ENCODE measurements at places on chromosomes 12 and 14.

- DNase-seq = no peak
Measured at GRCh38 chr12:93722835-93723567, 45.8 kb downstream of the CRADD start.

DNA sequence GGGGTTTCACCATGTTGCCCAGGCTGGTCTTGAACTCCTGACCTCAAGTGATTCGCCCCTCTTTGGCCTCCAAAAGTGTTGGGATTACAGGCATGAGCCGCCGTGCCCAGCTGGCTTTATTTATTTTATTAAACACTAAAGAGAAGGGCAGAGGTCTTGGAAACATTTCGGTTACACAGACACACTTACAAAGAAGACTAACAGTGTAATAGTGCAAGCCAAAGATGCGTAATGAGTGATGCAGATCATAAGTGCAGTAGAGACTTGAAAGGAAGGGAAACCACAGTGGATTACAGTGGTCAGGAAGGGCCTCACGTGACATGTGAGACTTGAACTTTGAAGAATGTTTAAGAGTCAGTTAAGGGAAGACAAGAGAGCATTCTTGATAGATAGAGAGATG, 33.9 kb upstream of the CDK17 start:
- peak; percentile 65 for DNase-seq

DNA sequence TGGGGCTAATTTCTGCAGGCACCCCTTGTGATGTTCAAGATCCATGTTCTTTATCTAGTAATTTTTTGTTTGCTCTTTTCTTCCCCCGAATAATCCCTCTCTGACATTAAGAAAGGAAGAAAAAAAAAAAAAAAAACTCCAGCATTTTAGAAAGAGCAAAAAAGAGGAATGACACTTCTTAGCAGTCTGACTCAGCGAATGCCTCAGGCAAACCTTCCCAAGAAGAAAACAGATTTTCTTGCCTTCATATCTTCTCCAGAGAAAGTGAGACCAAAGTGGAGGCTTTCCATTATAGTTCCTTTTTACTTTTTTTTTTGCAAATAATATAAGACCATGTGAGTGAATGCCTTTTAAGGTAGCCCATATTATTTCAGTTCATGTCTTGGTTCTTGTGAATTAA, 479.0 kb upstream of the SYT1 start:
- DNase-seq = no peak

DNA sequence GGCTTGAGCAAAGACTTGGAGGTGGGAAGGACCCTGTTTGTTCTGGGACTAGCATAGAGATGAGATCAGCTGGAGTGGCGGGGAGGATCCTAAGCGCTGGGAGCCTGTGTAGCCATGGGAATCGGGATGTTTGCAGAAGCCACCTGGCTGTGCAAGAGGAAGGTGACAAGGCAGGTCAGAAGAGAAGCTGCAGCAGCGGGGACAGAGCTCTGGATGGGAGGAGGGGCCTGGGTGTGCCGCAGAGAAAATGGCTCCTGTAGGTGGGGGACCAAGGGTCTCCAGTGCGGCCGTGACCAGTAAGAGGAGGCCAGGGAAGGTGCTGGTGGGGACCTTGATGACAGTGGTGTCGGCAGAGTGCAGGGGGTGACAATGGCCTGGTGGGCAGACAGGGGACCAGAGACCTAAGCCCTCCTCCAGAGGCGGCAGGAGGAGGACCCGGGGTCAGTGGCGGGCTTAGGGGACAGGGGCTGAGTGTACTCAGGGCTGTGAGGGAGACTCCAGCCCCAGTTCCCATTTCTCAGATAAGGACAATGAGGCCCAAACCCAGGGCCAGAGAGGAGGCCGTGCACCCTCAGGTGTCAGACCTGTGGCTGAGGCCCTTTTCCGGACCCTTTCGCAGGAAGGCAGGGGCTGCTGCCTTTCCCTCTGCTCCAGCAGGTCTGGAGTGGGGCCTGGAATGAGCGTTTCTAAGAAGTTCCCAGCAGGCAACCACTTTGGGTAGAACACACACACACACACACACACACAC, 206.6 kb upstream of the RTL1 start:
- no peak for DNase-seq

DNA sequence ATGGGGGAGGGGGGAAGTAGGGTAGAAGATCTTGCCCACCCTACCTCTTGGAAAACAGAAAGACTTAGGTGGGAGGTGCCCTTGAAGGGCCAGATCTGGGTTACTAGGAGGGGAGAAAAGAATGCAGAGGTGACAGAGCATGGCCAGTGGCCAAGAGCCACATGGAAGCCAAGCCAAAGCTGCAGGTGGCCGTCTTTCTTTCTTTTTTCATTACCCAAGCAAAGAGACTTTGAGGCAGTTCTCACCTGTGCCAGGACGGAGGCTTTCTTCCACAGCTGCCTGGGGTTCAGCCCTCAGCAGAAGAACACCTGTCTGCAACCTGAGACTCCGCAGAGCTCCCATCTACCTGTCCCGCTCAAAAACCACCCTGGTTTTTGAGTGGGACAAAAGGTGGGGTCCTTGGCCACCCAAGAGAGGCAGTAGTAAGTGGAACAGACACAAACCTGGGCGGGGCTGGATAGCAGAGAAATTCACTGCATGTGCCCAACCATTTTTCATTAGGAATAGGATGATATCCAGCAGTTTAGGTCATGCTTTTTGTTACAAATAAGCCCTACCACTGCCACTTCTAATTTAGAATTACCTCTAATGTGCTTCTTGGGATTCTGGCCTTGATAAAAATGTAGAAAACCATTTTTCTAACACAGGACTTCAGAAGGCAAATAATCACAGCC, 116.5 kb downstream of the DYRK2 start:
- DNase-seq = no peak

DNA sequence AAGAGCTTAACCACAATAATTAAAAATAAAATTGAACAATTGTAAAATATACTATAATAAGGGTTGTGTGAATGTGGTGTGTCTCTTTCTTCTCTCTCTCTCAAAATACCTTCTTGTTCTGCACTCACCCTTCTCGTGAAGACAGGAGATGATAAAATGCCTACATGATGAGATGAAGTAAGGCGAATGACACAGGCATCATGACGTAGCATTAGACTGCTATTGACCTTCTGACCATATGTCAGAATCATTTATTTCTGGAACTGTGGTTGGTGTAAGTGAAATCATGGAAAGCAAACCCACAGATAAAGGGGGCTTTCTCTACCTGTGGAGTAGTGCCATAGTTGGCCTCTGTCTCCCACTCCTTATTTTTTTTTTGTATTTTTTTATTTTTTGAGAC, 37.8 kb upstream of the NUAK1 start:
- no peak for DNase-seq

DNA sequence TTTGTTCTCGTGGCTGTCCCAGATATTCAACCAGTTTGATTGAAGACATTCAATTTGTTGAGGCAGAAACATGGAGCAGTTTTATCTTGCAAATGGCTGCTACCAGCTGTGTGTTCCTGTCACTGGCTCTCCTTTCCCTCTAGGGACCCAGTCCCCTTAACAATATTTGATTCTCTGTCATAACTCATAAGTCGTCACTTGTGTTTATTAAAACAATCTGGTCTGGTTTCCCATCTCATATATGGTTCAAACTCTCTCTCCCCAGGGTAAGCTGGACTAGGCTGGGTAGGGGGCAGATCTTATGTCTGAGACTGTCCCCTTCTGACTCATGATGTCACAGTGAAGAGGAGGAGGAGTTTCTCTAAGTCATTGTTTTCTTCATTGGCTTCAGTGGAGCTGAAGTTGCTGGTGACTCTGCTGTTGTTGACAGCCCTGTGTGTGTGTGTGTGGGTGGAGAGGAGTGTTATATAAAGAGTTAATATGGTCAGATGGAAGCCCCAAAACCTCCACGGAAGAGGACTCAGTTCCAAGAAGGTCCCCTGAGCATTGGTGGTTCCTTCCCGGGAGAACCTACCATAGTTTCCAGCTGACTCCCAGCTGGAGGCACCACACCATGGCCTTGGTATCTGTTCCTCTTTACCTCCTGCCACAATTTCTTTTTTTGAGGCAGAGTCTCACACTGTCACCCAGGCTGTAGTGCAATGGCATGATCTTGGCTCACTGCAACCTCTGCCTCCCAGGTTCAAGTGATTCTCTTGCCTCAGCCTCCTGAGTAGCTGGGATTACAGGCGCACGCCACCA, 16.1 kb upstream of the GNG2 start:
- no peak for DNase-seq

GRCh38 chr12:75712223-75712622, 200.8 kb upstream of the KRR1 start:
- DNase-seq = no peak

GRCh38 chr12:18071336-18071735, 18.7 kb downstream of the RERGL start:
- no peak for DNase-seq

DNA sequence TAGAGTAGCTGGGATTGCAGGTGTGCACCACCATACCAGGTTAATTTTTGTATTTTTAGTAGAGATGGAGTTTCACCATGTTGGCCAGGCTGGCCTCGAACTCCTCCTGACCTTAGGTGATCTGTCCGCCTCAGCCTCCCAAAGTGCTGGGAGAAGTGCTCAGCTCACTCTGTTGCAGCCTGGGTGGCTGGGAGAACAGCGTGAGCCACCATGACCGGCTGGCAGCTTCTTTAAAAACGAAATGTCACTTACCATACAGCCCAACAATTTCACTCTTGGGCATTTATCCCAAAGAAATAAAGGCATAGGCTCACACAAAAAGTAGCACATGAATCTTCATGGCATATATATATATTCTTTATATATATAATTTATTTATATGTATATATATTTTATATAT, 4.7 kb upstream of the CFAP73 start:
- DNase-seq = no peak

Measured in hematopoietic multipotent progenitor cell treated with erythropoietin and hydrocortisone succinate and interleukin-3 and kit ligand, for 6 days (in vitro differentiated cells).